ENCODE measurements at places on chromosomes 1 and 21.

DNA sequence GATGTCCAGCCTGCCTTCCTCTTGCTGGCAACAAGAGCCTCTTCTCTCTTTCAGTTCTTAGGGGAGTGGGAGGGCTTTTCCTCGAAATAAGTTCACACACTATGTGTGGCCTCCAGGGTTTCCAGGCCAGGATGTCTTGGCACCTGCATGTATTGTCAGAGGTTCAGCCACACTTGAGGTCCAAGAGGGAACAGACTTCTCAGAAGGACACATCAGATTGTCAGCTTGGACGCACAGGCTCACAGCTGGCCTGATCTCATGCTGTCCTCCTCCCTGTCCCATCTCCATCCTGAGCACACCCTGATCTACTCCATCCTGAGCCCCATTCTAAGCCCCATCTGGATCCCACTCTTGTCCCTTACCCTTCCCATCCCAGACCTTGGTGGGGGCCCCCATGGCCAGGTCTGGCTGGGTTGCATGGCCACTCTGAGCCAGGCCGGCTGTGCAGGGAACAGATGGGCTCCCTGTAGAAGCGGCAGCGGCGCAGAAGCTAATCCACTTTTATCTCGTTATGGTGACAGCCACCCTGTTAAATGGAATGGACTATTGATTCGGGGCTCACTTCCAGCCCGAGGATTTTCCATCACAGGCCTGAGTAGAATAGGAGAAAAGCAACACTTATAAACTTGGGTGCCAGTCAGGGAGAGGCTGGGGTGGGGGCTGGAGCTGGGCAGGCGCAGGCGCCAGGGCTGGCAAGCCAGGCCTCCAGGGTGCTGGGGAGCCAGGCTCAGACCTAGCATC, 85.1 kb upstream of the CSF3R start:
- no peak for DNase-seq

GRCh38 chr1:248155927-248156326, 11.0 kb downstream of the OR2M5 start:
- no peak for DNase-seq

- DNase-seq, result peak; percentile 93
Measured at GRCh38 chr1:228734881-228735801, at the start of gene RHOU. Gene RHOU (plus strand): TSS chr1:228735479. CDS start chr1:228735743, 264 bp downstream.

DNA sequence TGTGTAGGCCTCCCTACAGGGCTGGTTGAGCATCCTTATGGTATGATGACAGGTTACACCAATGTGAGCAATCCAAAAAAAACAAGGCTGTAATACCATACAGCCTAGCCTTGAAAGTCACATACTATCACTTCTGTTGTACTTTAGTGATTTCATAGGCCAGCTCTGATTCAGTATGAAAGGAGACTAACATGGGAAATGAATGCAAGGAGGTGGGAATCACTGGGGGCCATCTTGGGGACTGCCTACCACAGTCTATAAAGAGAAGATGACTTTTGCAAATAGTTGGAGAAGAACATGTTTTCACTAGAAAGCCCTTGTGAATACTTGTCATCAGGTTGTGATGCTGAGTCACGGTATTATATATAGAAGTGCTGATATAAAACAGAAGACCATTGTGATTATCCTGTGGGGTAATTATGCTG, 270.7 kb downstream of the S1PR1 start:
- no peak for DNase-seq

DNA sequence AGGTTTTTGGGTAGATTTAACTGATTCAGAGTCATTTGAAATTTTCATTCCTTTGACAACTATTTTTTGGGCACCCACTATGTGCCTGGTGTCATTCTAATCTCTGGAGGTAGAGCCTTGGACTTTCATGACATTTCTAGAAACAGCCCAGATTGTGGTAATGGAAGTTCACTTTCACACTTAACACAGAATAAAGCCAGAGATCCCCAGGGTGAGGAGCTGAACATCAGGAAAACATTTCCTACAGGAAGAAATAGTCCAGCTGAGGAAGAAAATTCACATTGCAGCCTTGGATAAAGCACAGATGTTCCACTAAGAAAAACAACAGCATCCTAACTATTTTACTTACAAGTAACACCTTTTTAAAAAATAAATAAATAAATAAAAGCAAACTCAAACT, 102.4 kb upstream of the KRTAP19-8 start:
- DNase-seq, result no peak

- DNase-seq, result no peak
Measured at GRCh38 chr1:182656842-182657397, 27.5 kb downstream of the RGS8 start.

- DNase-seq, result no peak
Measured at GRCh38 chr1:8903908-8904650, 25.6 kb upstream of the ENO1 start.

GRCh38 chr1:177945943-177946650, 23.8 kb downstream of the SEC16B start:
- no peak for DNase-seq

DNA sequence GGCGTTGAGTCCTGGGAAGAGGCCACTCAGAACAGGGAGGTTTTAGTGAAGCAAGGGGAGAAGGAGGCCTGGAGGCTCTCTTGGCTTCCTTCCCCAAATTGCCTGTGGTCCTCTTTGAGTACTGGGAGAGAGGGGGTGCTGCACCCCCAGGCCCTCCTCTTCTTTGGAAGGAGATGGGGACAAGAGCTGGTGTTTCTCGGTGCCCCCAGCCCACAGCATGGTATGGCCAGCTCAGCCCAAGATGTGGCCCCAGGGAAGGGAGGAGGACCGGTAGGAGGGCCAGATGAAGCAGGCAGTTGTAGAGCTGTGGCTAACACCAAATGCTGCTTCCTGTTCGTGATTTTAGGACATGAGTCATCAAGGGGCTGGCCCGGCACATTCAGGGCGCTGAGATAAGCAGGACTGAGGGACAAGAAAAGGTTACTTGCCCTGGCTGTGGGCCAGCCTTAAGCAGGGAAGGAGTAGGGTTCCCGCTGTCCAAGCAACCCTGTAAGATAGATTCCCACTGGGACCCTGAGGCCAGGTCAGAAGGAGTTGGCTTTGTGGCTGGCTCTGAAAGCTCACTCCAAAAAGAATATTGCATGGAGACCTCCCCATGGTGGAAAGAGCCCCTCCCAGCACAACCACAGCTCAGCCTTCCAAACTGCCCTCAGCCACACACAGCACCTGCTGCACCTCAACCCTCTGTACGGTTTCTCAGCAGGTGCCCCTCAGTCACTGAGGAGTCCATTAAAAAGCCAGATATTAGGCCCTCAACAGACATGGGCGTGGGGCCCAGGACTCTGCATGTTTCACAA, 4.9 kb upstream of the TNFRSF1B start:
- peak; percentile 92 for DNase-seq

DNA sequence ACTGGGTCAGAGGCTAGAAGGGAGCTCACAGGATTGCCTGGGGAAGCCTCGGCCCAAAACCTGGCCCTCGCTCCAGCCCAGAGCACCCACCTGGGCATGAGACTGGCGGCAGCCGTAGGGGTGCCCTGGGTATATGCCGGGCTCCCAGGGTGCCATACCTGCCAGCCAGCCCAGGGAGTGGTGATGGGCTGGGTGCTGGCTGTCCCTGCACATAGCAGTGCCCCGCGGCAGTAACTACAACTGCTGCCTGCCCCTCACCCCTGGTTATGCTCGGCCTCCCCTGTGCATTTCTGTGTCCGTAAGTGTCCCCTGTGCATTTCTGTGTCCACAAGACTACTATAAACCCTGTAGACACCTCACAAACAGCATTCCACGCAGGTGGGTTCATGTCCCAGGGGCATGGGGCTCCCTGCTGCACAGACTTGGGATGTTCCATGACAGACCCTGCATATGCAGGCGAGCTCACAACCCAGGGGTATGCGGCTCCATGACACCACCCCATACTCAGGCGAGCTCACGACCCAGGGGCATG, 5.8 kb upstream of the SPATC1L start:
- no peak for DNase-seq

DNA sequence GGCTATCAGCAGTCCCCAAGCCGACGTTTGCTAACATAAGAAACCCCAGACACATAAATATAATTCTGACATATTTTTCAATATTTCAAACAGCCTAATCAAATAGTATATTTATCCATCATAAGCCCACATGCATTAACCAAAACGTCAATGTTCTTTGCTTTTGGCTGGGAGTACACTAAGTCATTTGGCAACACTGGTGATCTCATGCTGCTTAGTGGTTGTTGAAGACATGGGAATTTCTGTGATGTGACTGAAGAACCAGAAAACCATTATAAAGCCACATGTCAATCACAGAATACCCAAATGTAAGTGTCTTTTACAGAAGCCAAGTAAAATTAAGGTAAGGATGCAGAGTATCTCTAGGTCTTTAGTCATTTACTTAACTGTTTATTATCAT, 57.6 kb downstream of the PLPPR5 start:
- DNase-seq, result no peak

GRCh38 chr1:37814252-37814651, 6.2 kb upstream of the YRDC start:
- DNase-seq, result no peak

DNA sequence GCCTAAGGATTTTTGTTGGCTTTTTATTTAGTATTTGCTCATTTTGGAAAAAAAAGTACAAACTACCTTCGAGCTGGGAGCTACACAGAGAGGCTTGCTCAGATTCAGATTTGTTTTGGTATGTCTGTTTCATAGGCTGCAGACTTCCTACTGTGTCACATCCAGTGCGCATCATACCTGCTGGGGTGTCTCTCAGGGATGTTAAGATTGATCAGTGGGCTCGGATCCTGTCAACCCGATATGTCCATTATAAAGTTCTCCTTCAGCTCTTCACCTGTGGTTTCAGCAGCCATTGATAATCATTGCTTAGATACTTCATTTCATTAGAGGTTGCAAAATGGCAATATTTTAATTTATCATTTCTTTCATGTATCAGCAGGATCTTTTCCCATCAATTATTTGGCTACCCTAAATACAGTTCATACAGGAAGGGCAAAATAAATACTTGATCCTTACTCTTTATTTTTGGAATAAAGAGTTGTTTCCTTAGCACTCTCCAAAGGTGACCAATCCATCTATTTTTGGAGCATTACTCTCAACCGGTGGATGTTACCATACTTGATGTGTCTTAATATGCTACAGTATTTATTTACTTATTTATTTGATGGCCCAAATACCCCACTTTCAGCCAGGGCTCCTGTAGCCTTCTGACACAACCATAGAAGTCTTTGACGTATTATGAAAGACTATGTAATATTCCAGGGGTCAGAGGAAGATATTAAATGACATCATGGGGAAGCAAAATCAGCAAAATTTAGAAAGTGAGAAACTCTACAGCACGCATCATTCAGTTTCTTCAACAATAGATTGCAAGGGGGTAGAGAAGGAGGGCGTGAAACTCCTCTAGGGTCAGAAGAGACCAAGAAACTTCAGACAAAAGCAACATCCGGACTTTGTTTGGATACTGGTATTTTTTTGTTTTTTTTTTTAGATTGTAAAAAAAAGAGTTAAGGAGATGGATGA, 55.3 kb upstream of the HNRNPU start:
- no peak for DNase-seq

- no peak for DNase-seq
Measured at GRCh38 chr1:166080967-166081870, 85.6 kb downstream of the FAM78B start.

DNA sequence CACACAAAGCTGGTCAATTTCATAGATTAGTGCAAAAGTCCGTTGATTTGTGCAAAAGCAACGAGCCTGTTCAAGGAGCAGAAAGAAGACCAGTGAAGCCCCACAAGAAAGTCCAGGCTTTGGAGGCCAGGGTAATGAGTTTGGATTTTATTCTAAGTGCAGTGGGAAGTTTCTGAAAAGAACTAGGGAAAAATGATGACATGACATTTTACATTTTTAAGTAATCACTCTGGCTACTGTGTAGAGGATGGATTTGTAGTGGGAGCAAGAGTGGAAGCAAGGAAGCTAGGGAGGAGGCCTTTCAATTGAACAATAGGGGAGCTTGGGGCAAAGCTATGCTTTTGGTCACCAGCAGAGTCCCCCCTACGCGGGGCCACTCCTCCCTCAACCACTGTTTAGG, 186.2 kb downstream of the ZNF281 start:
- DNase-seq, result no peak

GRCh38 chr21:30257773-30258172, 25.0 kb downstream of the KRTAP24-1 start:
- DNase-seq, result no peak

DNA sequence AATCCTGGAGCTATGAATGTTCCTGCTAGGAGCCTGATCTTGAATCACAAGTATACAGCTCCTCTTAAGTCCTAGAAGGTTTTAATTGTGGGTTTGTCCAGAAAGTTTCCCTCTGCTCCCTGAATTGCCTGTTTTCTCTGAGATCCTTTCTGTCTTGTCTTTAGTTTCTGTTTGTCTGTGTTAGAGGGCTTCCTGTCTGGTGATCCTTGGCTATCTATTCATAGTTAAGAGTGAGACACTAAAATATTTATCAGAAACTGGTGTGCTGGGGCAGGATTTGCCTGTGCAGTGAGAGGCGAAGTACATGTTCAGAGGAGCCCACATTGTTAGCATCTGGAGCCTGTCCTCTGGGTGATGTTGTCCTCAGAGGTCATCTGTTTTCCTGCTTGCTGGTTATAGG, 45.4 kb downstream of the ETS2 start:
- no peak for DNase-seq

- no peak for DNase-seq
Measured at GRCh38 chr1:215584389-215584788, 17.3 kb downstream of the KCTD3 start.

- DNase-seq, result no peak
Measured at GRCh38 chr1:245686446-245687030, 531.8 kb downstream of the KIF26B start.

DNA sequence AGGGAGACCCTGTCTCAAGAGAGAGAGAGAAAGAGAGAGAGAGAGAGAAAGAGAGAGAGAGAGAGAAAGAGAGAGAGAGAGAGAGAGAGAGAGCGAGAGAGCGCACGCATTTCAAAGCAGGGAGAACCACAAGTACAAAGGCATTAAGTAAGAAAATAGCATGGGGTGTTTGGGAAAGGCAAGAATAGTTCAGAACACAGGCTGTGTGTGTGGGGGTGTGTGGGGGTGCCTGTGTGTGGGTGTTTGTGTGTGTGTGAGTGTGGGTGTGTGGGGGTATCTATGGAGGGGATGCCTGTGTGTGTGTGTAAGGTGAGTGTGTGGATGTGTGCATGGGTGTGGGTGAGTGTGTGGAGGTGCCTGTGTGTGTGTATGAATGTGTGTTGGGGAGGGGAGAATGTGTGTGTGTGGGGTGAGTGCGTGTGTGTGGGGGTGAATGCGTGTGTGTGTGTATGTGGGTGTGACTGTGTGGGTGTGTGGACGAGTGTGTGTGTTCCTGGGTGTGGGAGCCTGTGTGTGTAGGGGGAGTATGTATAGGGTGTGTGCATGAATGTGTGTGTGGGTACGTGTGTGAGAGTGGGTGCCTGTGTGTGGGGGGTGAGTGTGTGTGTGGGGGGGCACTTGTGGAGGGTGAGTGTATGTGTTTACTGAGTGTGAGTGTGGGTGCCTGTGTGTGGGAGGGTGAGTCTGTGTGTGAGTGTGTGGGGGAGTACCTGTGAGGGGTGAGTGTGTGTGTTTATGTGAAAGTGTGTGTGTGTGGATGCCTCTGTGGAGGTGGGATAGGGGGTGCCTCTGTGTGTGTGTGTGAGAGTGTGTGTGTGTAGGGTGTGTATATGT, 19.1 kb upstream of the HDAC1 start:
- no peak for DNase-seq

Data from bone marrow (tissue), 2 donors.